ENCODE measurements at places on chromosomes 13 and 19.
A peak's percentile ranks its signal among the peaks of the same experiment; 100 is the strongest.

DNA sequence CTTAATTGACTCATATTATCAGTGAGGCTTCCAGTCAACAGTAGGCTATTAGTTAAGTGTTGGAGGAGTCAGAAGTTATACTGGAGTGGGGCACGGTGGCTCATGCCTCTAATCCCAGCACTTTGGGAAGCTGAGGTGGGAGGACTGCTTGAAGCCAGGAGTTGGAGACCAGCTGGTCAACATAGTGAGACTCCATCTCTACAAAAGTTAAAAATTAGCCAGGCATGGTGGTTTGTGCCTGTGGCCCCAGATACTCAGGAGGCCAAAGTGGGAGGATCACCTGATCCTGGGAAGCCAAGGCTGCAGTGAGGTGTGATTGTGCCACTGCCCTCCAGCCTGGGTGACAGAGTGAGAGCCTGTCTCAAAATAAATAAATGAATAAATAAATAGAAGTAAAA, 53.2 kb downstream of the COMP start:
- no peak for DNase-seq

DNA sequence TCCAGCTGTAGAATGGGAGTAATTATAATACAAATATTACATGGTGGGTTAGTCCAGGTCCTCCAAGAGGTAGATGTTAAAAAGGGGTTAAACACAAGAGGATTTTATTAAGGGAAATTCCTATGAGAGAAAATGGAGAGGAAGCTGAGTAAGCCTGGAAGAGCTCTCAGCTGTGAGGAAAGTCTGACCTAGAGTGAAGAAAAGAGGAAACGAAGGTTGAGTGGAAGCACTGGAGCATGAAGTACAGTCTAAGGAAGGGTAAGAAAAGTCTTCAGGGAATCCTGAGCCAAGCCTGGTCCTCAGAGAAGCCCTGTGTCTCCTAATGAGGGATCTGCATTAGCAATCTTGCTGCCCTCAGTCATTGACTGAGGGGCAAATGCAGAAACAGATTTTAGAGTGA, 506.2 kb downstream of the GPC5 start:
- DNase-seq: no peak

GRCh38 chr13:31781064-31781463, 41.7 kb downstream of the RXFP2 start:
- DNase-seq: no peak

DNA sequence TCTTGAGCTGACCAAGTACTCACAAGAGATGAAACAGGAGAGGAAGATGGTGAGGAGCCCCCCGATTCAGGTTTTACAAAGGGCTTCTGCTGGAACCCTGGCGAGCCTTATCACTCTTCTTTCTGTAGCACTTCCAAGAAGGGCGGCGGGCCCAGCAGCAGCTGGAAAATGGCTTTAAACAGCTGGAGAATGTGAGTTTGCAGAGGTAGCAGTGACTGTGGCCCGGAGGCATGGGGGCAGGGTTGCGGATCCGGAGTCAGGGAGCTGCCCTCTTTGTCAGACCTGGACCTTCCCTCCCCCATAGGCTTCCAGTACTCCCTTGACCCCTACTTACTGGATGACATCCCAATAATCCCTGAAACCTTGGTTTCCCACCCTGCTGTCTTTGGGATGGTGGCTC, 3.6 kb downstream of the TRIP10 start:
- DNase-seq: no peak

GRCh38 chr13:67351909-67352308, 121.8 kb upstream of the PCDH9 start:
- DNase-seq: peak; percentile 79

DNA sequence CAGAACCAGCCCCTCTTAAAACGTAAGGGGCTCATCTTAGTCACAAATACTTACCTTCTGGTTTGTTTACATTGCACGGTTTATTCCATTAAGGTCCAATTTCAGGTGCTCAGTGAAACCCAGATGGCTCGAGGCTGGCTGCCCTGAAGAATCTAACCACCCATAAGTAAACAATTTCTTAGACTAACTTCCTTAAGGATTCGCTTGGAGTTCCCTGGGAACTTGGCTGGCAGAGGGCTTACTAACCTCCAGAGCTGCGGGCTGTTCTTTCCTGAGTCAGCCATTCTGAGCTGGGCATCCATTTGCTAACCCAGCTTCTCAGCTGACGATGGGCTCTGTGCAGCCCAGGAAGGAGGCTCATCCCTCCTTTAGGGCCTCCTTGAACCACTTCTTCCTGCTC, 262.1 kb downstream of the FGF9 start:
- no peak for DNase-seq

- DNase-seq: no peak
Measured at GRCh38 chr13:62035981-62036380, 620.3 kb upstream of the PCDH20 start.

- no peak for DNase-seq
Measured at GRCh38 chr13:51297556-51297955, 41.9 kb upstream of the SERPINE3 start.

- DNase-seq: no peak
Measured at GRCh38 chr13:95779522-95779921, 102.6 kb downstream of the DNAJC3 start.

- DNase-seq: no peak
Measured at GRCh38 chr13:85321734-85322133, 477.5 kb downstream of the SLITRK6 start.

DNA sequence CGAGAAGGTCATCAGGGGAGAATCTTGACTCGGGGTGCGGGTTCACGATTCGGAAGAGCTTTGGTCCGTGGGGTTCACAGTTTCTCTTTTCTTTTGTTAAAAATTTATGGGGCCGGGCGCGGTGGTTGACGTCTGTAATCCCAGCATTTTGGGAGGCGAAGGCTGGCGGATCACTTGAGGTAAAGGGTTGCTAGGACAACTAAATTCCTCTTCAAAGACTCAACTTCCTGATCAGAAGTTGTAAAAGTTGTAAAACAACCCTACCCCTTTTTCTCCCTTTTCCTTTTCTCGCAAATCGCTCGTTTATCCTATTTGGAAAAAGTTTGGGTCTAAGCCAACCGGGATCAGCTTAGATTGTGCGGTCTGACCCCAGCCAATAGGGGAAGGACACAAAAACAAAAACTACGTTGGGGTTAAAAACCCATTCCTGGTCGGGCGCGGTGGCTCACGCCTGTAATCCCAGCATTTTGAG, 673 bp downstream of the ZNF486 start:
- DNase-seq: peak; percentile 45

- DNase-seq: peak; percentile 90
Measured at GRCh38 chr19:20923077-20923871, at the start of gene ZNF85. Gene ZNF85, plus strand, starts transcription at chr19:20923251. Its CDS starts 150 bp downstream, at chr19:20923401.

GRCh38 chr19:35824150-35824549, 11.5 kb upstream of the PRODH2 start:
- no peak for DNase-seq

DNA sequence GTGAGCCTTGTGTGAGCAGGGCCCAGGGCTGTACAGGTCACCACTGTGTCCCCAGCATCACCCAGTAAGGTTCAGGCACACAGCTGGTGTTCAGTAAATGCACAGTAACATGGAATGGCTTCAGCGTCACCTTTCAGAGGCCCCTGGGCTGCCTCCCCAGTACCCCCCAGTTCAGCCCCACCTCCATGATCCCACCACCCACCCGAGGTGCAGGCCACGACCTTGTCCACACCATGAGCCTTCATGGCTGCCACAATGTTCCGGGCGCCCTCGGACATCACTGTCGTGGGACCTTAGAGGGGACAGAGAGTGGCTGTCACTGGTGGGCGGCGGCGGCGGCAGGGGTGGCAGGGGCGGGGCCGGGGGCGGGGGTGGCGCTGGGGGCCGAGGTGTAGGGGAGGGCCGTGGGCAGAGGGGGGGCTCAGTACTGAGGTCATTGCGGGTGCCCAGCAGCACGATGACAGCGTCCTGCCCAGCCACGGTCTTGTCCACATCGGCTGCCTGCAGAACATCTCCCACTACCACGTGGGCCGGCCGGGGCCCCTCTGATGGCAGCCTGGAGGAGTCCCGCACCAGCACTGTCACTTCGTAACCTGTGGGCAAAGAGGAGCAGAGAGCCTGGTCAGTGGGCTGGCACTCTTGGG, 7.5 kb downstream of the BLVRB start:
- DNase-seq: no peak

DNA sequence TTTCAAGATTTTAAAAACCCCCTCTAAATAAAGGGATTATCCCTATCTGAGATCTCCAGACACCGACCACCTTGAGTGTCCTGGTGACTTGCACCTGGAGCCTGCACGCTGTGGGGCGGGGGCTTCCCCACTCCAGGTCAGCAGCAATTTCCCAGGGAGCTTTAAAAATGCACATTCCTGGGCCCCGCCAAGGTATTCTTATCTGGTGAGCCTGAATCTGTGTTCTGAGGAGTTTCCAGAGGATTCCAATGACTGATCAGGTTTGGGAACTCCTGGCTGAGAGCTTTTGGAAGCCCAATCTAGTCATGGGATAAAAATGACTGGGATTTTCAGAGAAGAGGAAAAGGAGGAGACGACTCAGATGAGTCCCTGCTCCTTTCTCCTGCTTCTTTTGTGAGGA, 66.1 kb downstream of the FGF9 start:
- DNase-seq: no peak

- no peak for DNase-seq
Measured at GRCh38 chr19:2097203-2097885, 629 bp downstream of the IZUMO4 start.

- DNase-seq: no peak
Measured at GRCh38 chr13:48576448-48577010, 43.6 kb upstream of the RCBTB2 start.

- peak; percentile 64 for DNase-seq
Measured at GRCh38 chr13:36919833-36920615, at the start of gene SMAD9. Gene SMAD9, minus strand, starts transcription at chr13:36920238. Its CDS starts 40,549 bp downstream, at chr13:36879689.

DNA sequence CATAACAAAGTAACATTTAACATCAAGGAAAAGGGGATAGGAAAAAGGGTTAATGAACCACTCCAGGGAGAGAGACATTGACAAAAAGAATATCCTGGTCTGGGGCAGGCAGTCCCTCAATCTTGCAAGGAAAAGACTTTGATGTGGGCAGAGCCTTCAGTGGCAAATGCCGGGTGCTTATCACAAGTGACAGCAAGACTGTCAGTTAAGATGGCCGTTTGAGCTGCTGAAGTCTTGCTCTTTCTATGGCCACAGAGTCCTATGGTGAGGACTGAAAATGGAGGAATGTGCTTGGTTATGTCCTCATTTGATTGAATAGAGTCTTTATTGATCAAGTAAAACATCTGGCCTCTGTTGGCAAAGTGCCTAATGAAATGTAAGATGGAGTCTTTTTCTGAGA, 112.1 kb downstream of the B3GLCT start:
- DNase-seq: no peak

DNA sequence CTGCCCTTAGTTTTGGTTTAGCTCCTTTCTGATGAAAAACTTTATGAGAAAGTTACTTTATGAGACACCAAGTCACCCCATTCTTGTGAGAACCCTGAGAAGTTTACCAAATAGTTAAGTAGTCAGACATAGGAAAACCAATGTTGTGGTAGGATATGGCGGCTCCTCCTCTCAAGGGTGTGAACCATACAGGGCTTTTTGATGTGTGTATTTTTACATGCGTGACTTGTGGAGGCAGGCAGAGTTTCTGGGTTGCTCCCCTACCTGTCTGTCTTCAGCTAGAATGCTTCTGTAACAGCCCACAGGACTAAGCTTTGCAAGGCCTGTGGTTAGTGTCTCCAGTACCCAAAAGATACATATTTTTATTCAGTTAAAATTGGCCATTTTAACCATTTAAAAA, 18.3 kb downstream of the UBAC2 start:
- no peak for DNase-seq

GRCh38 chr13:22926748-22927400, 253.9 kb upstream of the SGCG start:
- DNase-seq: peak; percentile 32

- no peak for DNase-seq
Measured at GRCh38 chr19:38513762-38514167, 80.3 kb downstream of the RYR1 start.

DNA sequence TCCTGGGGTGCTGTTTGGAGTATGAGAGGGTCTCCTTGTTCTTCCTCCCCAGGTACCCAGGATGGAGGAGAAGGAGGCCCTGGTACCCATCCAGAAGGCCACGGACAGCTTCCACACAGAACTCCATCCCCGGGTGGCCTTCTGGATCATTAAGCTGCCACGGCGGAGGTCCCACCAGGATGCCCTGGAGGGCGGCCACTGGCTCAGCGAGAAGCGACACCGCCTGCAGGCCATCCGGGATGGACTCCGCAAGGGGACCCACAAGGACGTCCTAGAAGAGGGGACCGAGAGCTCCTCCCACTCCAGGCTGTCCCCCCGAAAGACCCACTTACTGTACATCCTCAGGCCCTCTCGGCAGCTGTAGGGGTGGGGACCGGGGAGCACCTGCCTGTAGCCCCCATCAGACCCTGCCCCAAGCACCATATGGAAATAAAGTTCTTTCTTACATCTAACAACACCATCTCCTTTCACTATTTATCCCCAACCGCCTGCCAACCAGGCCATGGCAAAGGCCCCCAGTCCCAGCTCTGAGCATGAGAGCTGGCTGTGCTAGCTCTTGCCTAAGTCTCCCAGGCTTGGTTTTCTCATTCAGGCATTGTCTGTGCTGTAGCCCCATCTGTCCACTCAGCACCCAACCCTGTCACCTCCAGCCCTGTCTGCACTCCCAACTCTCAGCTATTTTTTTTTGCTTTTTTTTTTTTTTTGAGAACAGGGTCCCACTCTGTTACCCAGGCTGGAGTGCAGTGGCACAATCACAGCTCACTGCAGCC, 11.2 kb downstream of the DKKL1 start:
- DNase-seq: no peak

- no peak for DNase-seq
Measured at GRCh38 chr19:38619361-38620174, 580 bp downstream of the EIF3K start.

DNA sequence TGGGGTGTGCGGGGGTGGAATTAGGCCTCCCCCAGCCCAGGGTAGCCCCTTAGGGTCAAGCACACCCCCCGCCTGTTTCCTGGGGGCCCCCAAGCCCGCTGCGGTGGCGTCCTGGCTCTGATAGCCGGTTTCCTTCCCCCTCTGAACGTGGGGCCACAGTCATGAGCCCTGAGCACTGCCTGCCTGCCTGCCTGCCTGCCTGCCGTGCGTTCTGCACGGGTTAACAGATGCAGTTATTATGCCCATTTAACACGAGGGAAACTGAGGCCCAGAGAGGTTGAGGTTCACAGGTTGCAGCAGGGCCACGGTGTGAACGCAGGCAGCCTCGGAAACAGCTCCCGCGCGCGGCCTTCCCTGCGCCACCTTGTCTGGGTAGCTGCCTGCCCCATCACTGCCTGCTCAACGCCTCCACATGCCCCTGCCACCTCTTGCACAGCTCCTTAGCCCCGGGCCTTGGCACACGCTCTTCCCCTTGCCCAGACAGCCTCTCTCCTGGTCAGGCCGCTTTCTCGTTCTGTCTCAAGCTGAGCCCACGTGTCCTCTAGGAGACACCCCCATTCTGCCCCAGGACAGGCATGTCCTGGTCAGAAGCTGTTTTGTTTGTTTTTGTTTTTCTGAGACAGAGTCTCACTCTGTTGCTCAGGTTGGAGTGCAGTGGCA, 1.2 kb upstream of the GAMT start:
- no peak for DNase-seq

GRCh38 chr13:28031220-28031895, 42.9 kb upstream of the URAD start:
- DNase-seq: no peak

GRCh38 chr19:38441657-38442348, 8.3 kb downstream of the RYR1 start:
- peak; percentile 10 for DNase-seq
